ENCODE measurements at places on chromosomes 6 and 20.

DNA sequence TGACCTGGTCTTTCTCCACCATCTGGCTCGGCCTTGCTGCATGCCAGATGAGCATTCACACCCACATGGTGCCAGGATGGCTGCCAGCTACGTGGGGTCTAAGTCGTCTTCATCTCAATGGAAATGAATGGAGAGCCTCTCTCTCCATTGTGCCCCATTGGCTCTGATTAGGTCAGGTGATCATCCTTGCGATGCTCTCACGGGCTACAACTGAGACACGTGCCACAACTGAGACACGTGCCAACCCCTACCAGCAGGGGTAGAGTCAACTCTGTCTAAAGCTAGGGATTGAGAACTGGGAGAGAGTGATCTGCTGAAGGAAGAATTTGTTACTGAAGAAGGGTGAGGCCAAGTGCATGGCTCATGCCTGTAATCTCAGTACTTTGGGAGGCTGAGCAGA, 67.3 kb upstream of the RALY start:
- no peak for DNase-seq

DNA sequence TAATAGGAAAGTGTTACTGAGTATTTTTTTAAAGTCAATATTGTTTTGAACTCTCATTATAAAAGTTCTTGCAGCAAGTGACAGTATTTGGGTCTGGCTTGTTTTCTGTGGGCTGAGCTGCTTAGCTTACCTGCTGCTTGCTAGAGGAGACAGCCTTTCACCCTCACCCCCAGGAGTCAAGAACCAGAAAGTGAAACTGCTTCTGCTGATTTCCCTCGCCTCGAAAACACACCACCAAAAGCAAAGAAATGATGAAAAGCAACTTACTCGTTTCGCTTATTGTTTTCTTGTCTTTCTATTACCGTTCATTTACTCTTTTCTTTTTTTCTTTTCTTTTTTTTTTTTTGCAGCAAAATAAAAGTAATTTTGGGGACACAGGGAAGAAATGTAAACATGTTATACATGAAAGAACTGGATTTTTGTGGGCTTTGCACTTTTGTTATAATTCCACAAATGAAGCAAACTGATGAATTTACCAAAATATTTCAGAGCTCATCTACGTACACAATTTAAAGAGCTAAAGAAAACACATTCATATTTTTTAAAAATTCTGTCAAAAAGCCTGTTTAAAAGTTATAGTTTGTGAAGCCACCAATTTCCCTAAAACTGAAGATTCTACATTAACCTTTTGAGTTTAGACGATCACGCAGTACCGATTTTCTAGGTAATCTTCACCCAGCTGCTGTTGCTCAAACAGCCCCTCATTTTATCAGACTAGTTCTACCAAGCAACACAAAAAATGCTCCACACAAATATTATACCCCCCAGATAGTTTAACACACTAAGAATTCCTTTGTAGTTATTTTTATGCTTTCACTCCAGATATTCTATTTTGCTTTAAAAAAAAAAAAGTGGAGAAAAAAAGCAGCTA, 1.7 kb downstream of the SCML4 start:
- no peak for DNase-seq

DNA sequence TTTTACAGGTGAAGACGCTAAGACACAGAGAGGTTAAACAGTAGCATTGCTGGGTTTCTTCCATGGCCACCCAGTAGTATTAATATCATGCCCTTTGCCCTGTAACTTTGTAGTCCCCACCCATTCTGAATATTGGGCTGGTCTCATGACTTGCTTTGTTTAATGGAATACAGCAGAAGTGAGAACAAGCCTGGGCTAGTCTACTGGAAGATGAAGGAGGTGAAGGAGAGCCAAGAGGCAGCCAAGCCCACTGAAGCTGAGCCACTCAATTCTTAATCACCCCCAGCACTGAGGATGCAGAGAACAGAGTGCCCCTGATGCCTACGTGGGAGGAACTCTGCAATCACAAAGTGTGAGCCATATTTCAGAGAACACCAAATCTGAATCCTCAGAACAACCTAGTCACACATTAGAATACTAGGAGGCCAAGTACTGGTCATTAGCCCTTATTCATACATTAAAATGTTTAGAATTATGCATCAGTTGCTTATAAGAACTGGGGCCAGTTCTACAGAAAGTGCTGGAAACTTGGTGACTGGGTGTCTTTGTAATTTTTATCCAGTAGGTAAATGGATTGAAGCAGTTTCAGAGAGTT, 270.1 kb upstream of the PRND start:
- DNase-seq, result no peak

DNA sequence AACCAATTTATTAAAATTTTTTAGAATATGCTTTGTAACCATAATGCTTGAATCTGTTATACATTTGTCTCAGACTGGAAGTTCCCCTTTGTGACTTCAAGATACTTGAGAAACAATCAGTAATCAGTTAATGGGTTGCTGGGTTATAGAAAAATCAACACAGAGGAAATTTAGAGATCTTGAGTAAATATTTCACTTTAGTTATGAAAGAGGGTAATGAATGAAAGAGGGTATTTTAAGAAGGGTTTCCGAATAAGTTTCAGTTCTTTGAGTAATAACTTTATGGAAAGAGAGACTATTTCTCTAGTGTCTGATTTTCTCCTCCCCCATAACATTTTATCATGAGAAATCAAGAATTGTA, 21.4 kb downstream of the ZFAND3 start:
- DNase-seq, result no peak

Measured in lower lobe of right lung (tissue), 2 donors.